Calu3 (cell line): ENCODE measurements at places on chromosomes 12 and 14. TPM values are rescaled to one million over a fixed set of nuclear protein-coding genes. Genes with fewer than 3 reads are reported as not detected.

The SMOC1 gene
- total RNA-seq = 21.4 and 39.6 TPM in 2 replicates

The TMEM52B gene
- not detected in 2 replicates for total RNA-seq

The OR4E2 gene
- total RNA-seq = not detected in 2 replicates

DNA sequence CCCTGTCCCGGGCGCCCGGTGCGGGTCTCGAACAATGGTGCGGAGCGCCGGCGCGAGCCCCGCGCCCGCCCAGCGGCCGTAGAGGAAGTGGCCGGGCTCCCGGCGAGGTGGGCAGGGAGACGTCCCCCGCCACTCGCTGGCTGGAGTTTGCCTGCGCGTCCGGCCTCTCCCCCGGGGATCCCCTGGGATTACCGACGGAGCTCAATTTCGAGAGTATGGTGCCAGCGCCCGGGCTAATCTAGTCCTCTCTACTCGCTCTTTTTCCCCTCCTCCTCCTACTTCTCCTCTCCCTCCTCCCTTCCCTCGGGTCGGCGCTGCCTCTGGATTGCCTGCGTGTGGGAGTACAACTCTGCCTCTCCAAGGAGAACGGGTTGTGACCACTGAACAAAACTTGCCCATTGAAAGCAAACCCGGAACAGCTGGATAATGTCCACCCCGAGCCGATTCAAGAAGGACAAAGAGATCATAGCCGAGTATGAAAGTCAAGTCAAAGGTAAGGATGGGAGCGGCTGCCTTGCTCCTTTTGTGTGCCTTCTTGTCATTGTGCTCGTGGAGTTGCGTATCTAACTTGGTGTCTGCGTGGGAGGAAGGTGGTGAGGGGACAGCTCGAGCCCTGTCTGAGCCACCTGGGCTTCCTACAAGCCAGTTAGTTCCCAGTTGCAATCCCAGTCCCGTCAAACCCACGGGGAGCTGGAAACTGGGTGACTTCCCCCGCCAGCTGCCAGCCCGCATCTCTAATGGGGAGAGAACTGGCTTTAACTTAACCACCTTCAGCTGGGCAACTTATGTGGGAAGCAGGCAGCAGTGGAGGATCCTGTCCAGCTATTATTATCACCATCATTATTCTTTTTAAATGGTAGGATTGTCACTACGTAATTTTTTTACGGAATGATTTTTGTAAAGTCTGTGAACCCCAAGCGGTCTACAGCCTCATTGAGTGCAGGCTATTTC, at the start of gene SRGAP1:
SRGAP1 (plus strand) TSS at position 310 of the 951 bp plus-strand sequence; CDS start at position 427, 117 bp downstream.
- peak; percentile 61 for DNase-seq

- no peak for DNase-seq
These were observed 26.9 kb downstream of the CRADD start for GRCh38 chr12:93704122-93704521.
